Heart left ventricle (tissue), 16 donors: ENCODE measurements at places on chromosomes 6 and 20. TPM values are rescaled to one million over a fixed set of nuclear protein-coding genes. Genes with fewer than 3 reads are reported as not detected.

- no peaks in the 10 kb centered on the region for H3K36me3 ChIP-seq
- H3K4me3 ChIP-seq = no peak overlapping the region
- no peak overlapping the region for H3K27ac ChIP-seq
- H3K4me1 ChIP-seq = no peaks in the 10 kb centered on the region
- H3K27me3 ChIP-seq = no peaks in the 10 kb centered on the region
- no peak for DNase-seq
Observed at GRCh38 chr20:33874129-33874528, 63.0 kb downstream of the CHMP4B start.

GRCh38 chr6:150751296-150751695 is 114.2 kb upstream of the MTHFD1L start:
- no peaks in the 10 kb centered on the region for H3K36me3 ChIP-seq
- no peak overlapping the region for H3K27ac ChIP-seq
- peaks cover 7% of the 10 kb centered on the region for H3K4me1 ChIP-seq
- H3K4me3 ChIP-seq = no peak overlapping the region
- no peaks in the 10 kb centered on the region for H3K27me3 ChIP-seq

Gene CYP39A1
- 3.4 TPM for total RNA-seq

- no peak overlapping the region for H3K4me3 ChIP-seq
- no peaks in the 10 kb centered on the region for H3K27me3 ChIP-seq
- no peak for DNase-seq
- H3K4me1 ChIP-seq = no peaks in the 10 kb centered on the region
- H3K27ac ChIP-seq = no peak overlapping the region
- H3K36me3 ChIP-seq = no peaks in the 10 kb centered on the region
Observed at GRCh38 chr6:156691018-156691417, 86.2 kb upstream of the ARID1B start.

DNA sequence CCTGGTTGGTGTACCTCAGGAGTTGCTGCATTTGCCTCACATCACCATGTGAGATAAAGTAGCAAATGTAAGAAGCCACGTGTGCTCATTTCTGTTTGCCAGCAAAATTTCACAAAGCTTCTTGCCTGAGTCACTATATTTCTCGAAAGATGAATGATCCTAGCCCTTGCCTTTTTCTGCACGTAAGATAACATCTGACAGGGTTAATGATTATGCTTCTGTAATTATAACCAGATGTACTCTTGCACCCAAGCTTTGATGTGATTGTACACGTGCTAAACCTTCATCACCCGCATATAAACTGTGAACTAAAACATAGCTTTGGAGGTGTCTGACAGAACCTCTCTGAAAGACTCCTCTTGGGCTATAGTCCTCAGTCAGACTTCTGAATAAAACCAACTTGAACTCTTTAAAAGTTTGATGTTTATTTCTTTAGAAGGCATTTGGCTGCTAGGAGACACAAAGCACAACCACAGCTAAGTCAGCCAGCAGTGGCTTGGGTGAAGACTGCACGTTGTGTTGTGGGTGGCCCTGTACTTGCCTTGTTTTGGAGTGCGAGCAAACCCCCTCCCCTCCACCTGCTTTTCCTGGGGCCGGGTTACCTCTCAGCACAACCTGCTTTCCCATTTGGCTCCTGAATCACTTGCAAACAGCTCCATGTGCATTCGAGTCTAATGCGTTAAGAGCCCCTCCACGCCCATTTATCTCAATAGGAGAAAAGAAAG is 19.3 kb downstream of the PROKR2 start:
- DNase-seq = no peak
- H3K36me3 ChIP-seq = no peaks in the 10 kb centered on the region
- H3K27me3 ChIP-seq = no peaks in the 10 kb centered on the region
- no peak overlapping the region for H3K4me3 ChIP-seq
- no peaks in the 10 kb centered on the region for H3K4me1 ChIP-seq
- H3K27ac ChIP-seq = no peak overlapping the region

Gene SNAI1
- total RNA-seq = 0.98 TPM

Gene KIF13A
- total RNA-seq = 127 TPM

Gene TFAP2D
- not detected for total RNA-seq

- H3K4me3 ChIP-seq = no peak overlapping the region
- H3K27ac ChIP-seq = no peak overlapping the region
- H3K36me3 ChIP-seq = peaks cover 34% of the 10 kb centered on the region
- peaks cover 46% of the 10 kb centered on the region for H3K4me1 ChIP-seq
- no peak for DNase-seq
Observed at GRCh38 chr20:37193821-37194220, 14.5 kb upstream of the MROH8 start.

- no peaks in the 10 kb centered on the region for H3K4me1 ChIP-seq
- H3K36me3 ChIP-seq = no peaks in the 10 kb centered on the region
- DNase-seq = no peak
- no peak overlapping the region for H3K27ac ChIP-seq
- no peaks in the 10 kb centered on the region for H3K27me3 ChIP-seq
Observed at GRCh38 chr6:103081876-103082630, 1688.5 kb downstream of the GRIK2 start.

GRCh38 chr6:170370416-170370815 is 63.9 kb downstream of the FAM120B start:
- no peaks in the 10 kb centered on the region for H3K27me3 ChIP-seq
- H3K36me3 ChIP-seq = peaks cover 60% of the 10 kb centered on the region
- DNase-seq = no peak
- H3K4me3 ChIP-seq = no peak overlapping the region
- no peak overlapping the region for H3K27ac ChIP-seq

- H3K27me3 ChIP-seq = no peaks in the 10 kb centered on the region
- no peak overlapping the region for H3K27ac ChIP-seq
- no peak overlapping the region for H3K4me3 ChIP-seq
- peaks cover 39% of the 10 kb centered on the region for H3K4me1 ChIP-seq
Observed at GRCh38 chr6:15312500-15312899, 66.6 kb downstream of the JARID2 start.

GRCh38 chr6:35782424-35782823 is 1.6 kb downstream of the CLPSL1 start:
- H3K27ac ChIP-seq = no peak overlapping the region
- peaks cover 12% of the 10 kb centered on the region for H3K27me3 ChIP-seq
- peaks cover 4% of the 10 kb centered on the region for H3K4me1 ChIP-seq
- no peak overlapping the region for H3K4me3 ChIP-seq
- no peak for DNase-seq

DNA sequence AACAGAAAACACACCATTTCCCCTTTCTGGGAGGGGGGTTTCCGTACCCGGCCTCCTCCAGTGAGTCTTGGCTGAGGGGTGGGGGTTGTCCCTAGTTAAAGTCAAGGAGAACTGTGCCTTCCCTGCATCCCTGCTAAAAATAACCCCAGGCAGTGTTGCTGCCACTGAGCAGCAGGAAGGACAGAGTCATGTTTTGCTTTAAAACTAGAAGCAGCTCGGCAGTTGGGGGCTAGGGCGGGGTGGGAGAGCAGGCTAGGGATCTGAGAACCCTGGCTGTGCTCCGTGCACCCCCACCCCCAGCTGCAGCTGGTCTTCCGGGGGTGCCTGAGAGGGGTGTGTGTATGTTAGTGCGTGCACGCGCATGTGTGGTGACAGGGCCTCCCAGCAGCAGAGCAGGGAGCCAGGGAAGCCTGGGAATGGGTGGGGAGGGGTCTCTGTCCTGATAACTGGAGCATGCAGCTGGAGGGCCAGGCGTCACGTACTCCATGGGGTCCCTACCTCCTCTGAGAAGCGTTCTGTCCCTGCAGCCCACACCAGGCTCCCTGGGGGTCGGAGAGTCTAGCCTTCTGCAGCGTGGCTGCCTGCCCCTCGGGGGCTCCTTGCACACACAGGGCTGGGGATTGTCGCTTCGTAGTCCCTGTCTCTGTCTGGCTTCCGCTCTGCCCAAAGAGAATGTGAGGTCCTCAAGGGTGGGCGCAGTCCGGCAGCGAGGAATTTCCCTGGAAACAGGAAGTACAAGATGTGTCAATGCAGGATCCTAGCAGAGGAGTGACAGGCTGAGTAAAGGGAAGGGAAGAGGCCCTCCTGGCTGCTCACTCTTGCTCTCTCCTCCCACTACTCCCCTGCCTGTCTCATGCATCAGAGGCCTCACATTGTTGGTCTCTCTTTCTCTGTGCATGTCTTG is 16.8 kb upstream of the ARMC12 start:
- H3K4me3 ChIP-seq = peak overlapping the region; percentile 27
- no peaks in the 10 kb centered on the region for H3K36me3 ChIP-seq
- H3K4me1 ChIP-seq = peaks cover 37% of the 10 kb centered on the region
- no peaks in the 10 kb centered on the region for H3K27me3 ChIP-seq
- H3K27ac ChIP-seq = peak overlapping the region; percentile 75
- DNase-seq = peak; percentile 49

Gene RAET1E
- not detected for total RNA-seq

Gene SLC26A8
- total RNA-seq = 0.36 TPM

Gene SUMO4
- 0.79 TPM for total RNA-seq

- DNase-seq = no peak
- H3K4me1 ChIP-seq = no peaks in the 10 kb centered on the region
- no peaks in the 10 kb centered on the region for H3K36me3 ChIP-seq
- H3K27me3 ChIP-seq = no peaks in the 10 kb centered on the region
- no peak overlapping the region for H3K4me3 ChIP-seq
Observed at GRCh38 chr20:11451793-11452291, 465.9 kb upstream of the BTBD3 start.

DNA sequence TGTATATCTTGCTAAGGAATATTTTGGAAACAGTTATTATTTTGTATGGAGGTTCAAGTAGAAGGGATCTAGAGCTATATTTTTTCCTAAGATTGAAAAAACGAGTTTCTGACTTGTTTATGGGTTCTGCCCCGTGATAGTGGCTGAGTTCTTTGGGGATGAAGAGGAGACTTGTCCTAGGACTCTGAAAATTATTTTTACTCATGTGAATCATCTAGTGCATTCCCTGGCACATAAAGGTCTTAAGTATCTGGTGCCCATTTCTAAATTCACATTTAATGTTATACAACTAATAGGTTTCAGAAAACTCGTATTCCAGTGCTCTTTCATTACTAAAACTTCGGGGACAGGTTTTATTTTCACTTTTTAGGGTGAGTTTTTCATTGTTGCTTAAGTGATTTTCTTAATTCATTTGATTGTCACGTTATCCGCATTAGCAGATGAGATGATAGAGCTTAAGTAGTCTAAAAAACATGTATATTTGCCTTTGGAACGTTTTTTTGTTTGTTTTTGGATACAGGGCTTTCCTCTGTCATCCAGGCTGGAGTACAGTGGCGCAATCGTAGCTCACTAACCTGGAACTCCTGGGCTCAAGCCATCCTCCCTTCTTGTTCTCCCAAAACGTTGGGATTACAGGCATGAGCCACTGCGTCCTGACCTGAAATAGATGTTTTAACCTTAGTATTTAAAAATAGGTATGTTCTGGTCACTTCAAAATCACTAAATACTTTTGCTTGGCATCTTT is 2.1 kb downstream of the NFYA start:
- H3K4me1 ChIP-seq = peaks cover 38% of the 10 kb centered on the region
- peak overlapping the region; percentile 95 for H3K4me3 ChIP-seq

DNA sequence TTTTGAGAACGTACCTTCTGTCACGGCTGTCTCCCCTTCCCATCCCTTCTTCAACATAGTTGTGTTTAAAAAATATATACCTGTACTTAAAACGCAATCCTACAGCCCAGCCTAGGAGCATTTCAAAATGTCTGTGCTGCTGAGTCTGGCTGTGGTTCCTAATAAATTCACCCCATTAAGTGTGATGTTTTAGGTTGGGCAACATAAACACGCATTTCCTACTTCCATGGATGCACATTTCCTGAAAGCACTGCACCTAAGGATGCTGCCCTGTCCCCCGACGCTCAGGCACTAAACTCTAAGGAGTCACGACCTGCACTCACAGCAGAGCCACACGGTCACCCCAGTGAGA is 1.2 kb downstream of the REV3L start:
- H3K4me3 ChIP-seq = peak overlapping the region; percentile 93
- H3K27ac ChIP-seq = peak overlapping the region; percentile 100
- H3K27me3 ChIP-seq = no peaks in the 10 kb centered on the region

GRCh38 chr6:12654514-12654913 is 62.1 kb upstream of the PHACTR1 start:
- H3K4me1 ChIP-seq = no peaks in the 10 kb centered on the region
- no peak for DNase-seq
- H3K27me3 ChIP-seq = no peaks in the 10 kb centered on the region
- H3K27ac ChIP-seq = no peak overlapping the region
- H3K4me3 ChIP-seq = no peak overlapping the region
- no peaks in the 10 kb centered on the region for H3K36me3 ChIP-seq
